Mucosa of gallbladder (tissue), 1 donor: ENCODE measurements at places on chromosomes 6 and 20. TPM values are rescaled to one million over a fixed set of nuclear protein-coding genes. Genes with fewer than 3 reads are reported as not detected.

MYO6 gene
- total RNA-seq: 107 TPM

ADGRG6 gene
- 13.9 TPM for total RNA-seq

IDH3B gene
- total RNA-seq: 81.0 TPM

AFG1L gene
- 8.0 TPM for total RNA-seq

DNA sequence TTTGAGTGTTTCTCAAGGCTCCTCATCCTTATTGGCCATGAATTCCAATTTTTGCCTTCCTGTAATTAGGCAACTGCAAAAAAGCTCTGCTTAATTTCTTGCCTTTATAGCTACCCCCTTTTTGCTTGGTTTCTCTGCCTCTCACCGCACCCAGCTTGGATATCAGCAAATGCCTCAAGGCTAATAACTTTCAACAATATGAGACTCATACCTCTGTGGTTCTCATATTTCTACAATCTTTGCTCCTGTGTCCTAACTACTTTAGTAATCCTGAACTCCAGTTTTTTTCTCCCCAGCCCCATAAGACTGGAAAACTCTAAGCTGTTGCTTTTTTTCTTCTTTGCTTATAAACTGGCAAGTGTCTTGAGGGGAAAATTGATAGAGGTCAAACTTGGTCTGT lies 88.8 kb downstream of the EYA2 start:
- DNase-seq: no peak

DNA sequence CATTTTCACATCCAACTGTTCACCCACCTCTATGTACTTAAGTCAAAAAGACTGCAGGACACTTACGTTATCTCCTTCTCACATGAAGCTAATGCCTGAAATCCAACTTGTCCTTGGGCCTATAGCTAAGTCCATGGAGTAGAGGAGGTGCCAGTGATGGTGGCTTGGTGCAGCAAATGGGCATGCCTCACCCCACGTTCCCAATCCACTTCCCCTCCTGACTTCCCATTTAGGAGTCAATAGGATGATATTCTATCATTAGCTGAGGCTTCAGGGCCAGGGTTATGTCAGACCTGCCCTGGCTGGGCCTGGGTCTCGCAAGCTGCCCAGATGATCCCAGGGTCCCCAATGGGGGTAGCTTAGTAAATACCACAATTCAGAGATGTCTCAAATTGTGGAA lies 410.4 kb downstream of the MAFB start:
- DNase-seq: no peak

- no peak for DNase-seq
Observed at GRCh38 chr6:117477988-117478852, 4.3 kb upstream of the DCBLD1 start.

DNA sequence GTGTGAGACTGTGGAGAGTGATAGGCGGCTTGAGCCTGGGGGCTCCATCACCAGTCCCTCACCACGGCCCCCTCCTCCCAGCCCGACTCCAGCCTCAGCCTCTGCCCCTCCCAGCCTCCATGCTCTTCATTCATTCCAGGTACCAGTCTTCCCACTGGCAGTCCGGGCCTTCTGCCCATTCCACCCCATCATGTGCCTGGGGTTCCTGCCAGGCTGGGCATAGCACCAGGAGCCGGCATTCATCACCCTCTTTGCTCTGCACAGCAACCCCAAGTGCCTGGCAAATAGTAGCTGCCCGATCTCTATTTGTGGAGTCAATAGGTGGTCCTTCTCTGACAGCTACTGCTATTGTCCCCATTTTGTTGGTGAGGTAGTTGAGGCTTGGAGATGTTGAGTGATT lies 39.6 kb upstream of the GTSF1L start:
- peak; percentile 13 for DNase-seq

DNA sequence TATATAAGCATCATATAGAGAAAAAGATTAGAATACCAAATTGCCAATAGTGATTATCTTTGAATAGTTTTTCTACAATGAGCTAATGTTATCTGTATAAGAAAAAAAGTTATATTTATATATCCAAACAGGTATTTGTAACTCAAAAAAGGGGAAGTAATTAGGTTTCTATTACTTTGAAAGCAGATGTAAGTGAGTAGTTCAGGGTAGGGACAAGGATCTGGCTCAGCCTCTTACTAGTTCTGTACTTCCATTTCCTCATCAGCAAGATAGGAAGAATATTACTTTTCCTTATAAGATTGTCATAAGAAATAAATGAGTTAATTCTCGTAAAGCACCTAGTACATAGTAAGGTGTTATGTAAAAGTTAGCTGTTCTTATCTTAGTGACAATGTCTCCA lies 32.2 kb downstream of the AHI1 start:
- no peak for DNase-seq

GRCh38 chr6:40371621-40372020 lies 215.5 kb downstream of the LRFN2 start:
- DNase-seq: no peak

DNA sequence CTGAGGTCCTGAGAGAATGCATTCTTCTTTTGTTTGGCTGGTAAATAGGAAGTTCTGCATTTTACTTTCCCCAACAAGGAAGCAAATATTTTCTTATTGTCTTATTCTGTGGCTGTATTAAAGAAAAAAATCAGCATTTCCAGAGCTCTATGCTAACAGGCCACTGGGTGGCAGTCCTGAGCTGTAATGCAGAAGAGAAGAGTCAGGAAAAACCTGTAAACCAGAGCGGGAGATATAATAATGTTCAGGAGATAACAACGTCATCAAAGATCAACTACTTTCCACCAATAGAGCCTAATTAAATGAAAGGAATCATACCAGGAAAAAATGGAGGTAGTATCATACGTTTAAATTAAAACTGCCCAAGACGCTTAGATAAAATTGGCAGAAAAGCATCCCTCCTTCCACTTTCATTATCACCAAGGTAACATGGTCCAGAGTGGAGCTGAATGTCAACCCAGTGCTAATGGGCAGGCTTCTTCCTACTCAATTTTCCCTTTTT lies 55.6 kb upstream of the CARMIL1 start:
- DNase-seq: peak; percentile 65

DNA sequence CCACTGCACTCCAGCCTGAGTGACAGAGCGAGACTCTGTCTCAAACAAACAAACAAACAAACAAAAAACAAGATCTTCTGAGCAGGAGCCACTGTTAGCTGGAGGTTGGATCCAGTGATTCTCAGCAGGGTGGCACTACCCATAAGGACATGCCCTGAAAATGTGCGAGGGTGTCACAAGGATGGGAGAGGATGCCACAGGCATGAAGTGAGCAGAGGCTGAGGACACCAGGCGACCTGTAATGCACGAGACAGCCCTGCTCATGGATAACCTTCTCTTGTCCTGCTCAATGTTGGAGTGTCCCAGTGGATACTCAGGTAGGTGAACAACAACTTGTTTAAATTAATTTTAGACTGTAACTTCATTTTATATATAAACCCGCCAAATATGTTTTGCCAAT lies 76.8 kb downstream of the KCNB1 start:
- no peak for DNase-seq

DNA sequence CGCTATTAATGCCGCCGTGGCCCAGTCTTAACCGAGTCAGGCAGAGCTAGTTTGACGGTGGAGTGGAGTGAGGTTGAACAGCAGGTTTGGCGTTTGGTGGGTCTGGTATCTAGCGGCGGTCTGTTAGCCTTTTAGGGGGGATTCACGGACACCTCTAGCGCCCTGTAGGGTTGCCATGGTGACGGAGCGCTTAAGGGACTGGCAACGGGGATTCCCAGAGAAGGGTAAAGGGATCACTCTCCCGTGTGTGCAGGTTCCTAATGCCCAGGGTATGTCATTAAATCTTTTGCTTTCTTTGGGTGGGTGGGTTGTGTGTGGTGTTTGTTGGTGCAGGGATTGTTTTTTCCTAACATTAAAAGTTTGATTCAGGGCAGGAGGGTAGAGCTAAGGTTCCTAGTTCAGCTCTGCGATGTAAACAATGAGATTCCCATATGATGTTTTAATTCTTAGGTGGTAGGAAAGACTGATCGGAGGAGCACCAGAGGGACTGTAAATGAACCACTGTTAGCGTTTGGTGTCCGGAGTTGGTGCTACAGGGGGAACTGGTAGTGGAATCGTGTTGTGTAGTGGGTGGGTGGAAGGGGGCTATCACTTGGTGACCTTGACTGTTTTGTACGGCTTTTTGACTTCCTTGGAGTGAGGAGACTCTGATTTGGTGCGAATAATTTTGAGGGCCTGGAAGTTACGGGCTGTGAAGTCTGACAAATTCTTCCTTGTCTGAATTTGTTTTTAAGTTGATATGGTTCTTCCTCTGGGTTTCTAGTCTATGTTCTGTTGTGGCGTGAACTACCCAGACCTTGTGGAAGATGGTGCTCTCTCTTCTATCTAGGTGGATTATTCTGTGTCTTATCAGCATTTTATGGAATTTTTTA lies 5.0 kb downstream of the BRD2 start:
- no peak for DNase-seq

GRCh38 chr6:28657769-28658465 lies 132.2 kb downstream of the GPX5 start:
- peak; percentile 24 for DNase-seq

GRCh38 chr20:57977141-57977540 lies 251.3 kb downstream of the ANKRD60 start:
- no peak for DNase-seq
